RPMI7951 (cell line): ENCODE measurements at places on chromosomes 11 and 22.
A peak's percentile ranks its signal among the peaks of the same experiment; 100 is the strongest.

DNA sequence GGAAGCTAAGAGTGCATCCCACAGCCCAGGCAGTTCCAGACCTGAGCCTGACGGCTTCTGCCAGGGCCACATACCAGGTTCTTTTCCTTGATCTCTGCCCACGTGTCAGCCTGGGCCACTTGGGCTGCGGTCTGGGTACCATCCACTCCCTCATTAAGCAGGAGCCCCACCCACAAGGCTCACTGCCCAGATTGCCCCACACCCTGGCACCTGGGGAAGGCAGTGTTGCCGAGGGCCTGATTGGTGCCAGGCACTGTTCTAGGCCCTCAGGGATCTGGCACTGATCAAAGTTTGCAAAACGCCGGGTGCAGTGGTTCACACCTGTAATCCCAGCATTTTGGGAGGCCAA, 15.4 kb downstream of the GGA1 start:
- DNase-seq = no peak

- peak; percentile 45 for DNase-seq
Measured at GRCh38 chr22:46355369-46355995, 20.0 kb downstream of the TRMU start.

GRCh38 chr22:21047730-21048129, 2.0 kb downstream of the LRRC74B start:
- DNase-seq = no peak

- DNase-seq = no peak
Measured at GRCh38 chr11:64059339-64060140, 23.8 kb downstream of the FLRT1 start.

GRCh38 chr11:60394666-60395380, 1.4 kb upstream of the MS4A14 start:
- DNase-seq = no peak

DNA sequence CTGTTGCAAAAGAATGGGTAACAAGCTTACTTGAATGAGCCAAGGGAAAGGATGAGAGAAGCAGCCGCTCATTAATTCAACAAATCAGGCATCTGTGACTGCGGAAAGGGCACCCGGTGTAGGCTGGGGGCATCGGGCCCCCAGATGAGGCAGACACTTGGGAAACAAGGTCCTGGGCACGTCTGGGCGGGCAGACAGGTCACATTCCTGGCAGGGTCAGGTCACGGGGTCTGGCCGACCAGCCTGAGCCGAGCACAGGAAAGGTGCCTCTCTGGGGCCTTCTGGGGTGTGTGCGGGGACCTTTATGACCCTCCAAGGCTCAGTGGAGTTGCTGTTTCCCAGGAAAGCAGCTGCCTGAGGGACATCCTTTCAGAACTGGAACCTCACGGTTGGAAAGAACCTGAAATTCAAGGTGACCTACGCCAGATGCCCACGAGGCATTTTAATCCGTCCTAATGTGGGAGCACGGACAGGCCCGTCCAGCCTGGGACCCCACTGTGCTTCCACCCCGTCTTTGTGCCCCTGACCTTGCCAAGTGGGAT, 57.1 kb downstream of the ST14 start:
- no peak for DNase-seq

DNA sequence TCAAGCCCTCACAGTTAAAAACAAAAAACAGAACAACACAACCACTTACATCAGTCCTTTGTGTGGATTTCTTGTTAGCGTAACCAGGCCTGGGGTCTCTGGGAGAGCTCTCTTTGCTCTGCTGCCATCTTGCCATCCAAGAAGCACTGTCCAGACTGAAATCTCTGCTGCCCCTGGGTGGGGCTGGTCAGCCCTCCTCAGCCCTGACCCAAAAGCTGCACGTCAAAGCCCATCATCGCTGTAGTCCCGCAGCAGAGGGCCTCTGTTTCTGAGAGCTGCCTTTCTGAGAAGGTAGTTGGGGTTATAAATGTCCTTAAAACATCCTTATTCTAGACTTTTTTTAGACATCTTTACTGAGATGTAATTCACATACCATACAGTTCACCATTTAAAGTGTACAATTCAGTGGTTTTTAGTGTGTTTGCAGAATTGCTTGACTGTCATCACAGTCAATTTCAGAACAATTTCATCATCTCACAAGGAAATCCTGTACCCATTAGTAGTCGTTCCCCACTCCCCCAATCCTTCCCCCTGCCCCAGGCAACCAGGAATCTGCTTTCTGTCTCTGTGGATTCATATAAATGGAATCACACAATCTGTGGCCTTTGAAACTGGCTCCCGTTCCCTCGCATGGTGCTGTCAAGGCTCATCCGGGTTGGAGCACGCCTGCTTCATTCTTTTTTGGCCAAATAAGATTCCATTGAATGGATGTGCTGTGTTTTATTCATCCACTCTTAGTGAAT, 94.9 kb downstream of the TBC1D22A start:
- no peak for DNase-seq

DNA sequence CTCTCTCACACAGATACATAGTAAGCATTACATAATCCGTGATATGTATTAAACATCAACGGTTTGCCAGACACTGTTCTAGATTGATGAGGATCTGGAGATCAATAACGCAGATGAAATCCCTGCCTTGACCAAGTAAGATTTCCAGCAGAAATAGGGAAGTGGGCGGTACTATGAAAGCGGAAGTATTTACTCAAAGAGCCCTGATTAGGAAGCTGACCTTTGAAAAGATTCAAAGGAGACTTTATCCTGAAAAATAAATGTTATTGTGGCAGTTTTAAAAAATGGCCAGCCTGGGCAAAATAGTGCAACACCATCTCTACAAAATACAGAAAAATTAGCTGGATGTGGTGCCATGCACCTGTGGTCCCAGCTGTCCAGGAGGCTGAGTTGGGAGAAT, 26.8 kb downstream of the GAB2 start:
- DNase-seq = no peak

- DNase-seq = peak; percentile 56
Measured at GRCh38 chr11:44556735-44557409, 8.6 kb upstream of the CD82 start.

DNA sequence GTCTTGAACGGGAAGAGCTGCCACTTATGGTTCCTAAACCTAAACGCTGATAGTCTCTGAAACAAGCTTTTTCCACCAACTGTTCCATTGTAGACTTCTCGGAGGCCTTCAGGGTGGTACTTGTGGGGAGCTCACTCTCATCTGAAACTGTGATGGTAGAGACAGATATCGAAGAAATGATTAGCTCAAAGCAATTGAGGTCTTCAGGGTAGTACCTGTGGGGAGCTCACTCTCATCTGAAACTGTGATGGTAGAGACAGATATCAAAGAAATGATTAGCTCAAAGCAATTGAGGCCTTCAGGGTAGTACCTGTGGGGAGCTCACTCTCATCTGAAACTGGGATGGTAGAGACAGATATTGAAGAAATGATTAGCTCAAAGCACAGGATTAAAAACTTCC, 175.7 kb downstream of the SWAP70 start:
- DNase-seq = no peak

DNA sequence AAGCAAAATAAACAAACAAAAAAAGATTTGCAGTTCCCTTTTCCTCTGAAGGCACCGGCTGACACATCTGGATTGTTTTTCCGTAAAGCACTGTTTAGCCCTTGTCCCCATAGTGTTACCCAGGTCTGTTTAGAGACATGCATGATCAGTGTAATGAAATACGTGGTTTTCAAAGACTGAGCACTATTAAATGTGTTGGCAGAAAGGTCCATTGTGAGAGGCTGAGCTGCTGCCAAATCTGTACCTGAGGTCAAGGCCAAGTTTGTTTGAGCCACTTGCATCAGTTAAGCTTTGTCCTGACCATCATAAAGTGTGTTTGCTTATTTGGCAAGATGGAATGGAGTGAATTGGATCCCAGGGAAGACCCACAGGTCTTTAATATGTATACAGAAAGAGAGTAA, 26.3 kb downstream of the CTR9 start:
- DNase-seq = no peak

- peak; percentile 63 for DNase-seq
Measured at GRCh38 chr11:79332017-79332416, 108.8 kb downstream of the TENM4 start.

DNA sequence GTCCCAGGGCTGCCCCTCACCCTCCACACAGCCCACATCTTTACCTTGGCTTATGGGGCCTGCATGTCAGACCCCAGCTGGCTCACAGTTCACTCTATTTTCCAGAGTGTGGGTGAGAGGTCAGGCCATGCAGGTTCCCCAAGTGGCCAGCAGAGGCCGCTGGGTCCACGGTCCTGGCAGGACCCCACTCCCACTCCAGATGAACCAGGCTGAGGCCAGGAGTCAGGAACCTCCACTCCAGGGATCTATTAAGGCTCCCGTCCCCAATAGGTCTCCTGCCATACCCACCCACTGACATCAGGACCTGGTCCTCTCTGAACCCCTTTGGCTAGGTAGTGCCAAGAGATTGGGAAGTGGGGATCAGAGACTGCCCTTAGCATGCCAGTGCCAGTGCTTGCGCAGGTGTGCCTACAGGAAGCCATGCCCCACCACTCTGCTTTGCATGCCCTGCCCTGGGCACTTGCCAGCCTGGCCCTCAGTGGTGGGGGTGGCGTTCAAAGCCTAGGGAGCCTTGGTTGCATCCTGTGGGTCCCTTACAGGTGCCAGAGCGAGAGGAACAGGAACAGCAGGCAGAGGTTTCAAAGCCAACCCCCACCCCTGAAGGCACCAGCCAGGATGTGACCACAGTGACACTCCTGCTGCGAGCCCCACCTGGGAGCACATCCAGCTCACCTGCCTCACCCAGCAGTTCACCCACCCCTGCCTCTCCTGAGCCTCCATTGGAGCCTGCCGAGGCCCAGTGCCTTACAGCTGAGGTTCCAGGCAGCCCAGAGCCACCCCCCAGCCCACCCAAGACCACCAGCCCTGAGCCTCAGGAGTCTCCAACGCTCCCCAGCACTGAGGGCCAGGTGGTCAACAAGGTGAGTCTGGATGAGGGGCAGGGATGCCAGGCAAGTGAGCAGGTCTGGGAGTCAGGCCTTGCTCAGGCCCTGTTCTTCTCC, 8.3 kb downstream of the SMTN start:
- no peak for DNase-seq

- no peak for DNase-seq
Measured at GRCh38 chr11:66868082-66868725, 11.3 kb downstream of the LRFN4 start.

DNA sequence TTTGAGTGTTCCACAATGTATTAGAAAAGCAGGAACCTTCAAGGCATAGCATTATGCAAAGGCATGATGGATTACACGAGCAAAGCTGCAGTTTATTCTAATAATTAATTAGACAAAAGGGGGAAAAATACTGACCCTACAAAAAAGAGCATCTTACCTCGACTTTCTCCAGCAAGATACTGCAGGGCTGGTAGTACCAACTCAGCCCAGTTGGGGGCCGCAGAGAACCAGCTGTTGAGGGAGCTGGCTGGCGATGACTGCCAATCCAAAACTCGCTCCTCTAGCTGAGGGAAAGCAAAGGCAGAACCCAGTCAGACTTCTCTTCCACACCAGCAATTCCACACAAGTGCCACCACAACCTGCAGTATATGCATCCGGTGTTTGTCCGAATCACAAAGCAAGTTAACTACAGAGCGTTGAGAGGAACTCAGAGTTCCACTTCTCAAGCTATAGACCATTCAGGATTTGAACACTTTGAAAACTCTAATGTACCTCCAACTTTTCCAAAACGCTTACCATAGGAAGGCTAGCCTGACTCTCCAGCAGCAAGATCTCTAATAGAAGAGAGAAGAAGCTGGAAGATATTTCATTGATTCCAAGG, 13.7 kb downstream of the NFRKB start:
- peak; percentile 28 for DNase-seq

- DNase-seq = no peak
Measured at GRCh38 chr11:7546324-7546791, 32.6 kb downstream of the PPFIBP2 start.

DNA sequence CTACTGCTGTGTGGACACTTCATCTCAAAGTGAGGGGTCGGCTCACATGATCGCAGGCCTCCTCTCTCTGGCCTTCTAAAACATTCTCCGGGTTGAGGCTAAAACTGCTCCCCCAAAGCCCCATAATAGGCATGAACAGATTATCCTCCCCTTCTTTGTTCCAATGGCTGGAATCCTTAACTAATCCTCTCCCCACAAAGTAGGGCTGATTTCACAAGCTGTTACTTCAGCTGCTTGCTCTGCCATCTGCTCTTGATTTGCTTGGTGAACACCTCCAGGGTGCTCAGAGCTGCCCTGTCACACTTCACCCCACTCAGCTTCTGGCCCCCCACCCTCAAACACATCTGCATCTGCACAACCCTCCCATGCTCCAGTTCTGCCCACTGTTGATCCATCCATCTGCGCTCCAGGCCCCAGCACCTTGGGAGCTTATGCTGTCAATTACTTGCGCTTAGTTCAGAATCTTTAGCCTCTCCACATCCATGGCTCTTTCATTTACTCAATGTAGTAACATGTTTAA, 173.1 kb upstream of the API5 start:
- DNase-seq = no peak

DNA sequence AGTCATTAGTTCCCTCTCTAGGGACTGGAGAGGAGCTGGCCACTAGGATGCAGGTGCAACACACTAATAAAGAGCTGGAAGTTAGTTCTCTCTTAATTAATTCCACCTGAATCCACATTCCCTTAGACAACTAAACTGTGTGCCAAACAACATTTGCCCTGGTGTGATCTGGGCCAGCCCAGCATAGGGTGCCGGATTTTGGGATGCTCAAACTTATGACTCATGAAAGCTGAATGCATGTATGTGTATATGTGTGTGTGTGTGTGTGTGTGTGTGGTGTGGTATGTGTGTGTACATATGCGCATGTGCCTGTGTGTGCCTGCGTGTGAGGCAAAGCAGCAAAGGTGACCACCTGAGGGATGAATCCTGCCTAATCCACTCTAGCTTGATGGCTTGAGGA, 110.7 kb downstream of the EHF start:
- peak; percentile 22 for DNase-seq

- DNase-seq = no peak
Measured at GRCh38 chr22:26597480-26597879, 7.5 kb upstream of the TPST2 start.

- no peak for DNase-seq
Measured at GRCh38 chr11:65102142-65103095, 6.4 kb downstream of the VPS51 start.

DNA sequence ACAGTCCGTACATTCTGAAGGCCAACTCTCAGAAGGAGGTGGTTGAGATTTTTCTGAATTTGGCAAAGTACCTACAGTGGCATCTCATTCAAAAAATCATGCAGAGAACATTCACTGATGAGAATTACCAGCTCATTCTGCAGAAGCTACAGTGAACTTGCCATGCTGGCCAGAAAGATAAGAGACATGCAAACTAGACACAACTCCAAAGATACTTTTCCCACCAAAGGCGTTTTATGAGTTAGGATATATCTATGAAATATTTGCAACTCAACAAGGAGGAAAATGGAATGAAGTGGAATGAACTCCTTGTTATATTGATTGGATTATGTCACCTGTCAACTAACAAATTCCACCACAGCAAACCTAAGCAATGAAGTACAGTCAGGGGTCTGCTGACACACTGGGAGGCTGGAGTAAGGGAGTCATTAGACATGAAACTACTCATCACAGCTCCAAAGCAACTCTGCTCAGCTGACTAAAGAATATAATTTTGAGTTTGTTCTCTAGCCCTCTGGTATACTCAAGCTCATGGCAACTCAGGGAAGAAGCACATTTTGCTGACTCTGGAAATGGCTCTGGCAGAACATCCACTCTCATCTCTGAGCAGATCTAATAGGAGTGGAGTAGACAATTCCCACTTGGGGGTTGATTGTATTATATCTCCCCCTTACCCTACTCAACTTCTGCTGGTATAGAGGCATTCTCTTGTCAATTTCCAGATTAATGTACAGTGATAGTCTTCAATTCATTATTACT, 22.9 kb downstream of the MAML2 start:
- no peak for DNase-seq

GRCh38 chr11:72394416-72394815, 39.9 kb downstream of the CLPB start:
- DNase-seq = no peak
